ENCODE measurements at places on chromosomes 2 and 18.

DNA sequence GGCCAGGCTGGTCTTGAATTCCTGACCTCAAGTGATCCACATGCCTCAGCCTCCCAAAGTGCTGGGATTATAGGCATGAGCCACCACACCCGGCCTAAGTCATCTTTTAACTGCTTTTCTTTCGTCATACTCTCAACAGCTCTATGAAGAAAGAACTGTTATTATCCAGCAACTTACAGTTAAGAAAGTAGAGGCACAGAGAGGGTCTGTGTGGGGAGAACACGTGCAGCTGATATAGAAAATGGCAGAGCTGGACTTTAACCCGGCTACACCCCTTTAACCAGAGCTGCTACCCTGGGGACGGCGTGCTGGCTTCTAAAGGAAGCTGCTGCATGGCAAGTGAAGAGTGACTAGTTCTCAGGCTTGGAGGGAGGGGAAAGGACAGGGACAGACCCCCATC is 25.5 kb downstream of the IGFBP2 start:
- no peak for DNase-seq

- no peak for DNase-seq
Measured at GRCh38 chr2:16266571-16266970, 326.2 kb downstream of the MYCN start.

GRCh38 chr2:72367530-72368225 is 220.0 kb upstream of the CYP26B1 start:
- DNase-seq = no peak

DNA sequence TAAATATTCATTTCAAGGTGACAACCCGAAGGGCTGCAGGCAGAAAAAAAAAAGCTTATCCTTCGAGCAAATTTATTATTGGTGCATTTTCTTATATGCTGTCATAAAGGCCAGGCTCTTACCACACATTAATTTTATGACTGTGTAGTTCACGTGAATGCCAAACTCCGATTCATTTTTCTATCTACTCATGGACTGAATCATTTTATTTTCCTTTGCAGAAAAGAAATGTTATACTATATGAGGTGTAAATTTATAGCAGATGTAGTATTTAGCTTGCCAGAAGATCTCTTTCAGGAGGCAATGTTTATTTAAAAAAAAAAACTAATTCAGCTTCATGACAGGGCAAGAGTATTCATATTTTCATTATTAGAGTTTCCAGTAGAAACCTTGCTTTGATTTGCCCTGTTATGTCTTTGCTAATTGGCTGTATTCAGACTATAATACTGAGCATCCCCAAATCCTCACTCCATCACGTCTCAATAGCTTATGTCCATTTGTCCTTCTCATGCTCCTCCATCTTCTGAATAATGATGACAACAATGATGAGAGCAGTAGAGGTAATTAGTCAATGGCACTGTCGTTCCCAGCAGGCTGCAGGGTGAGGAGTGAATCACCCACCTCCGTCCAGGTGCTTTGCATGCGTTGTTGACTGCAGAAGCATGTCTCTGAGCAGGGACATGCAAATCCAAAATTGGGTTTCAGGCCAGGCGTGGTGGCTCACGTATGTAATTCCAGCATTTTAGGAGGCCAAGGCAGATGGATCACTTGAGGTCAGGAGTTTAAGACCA is 101.1 kb upstream of the RAB12 start:
- no peak for DNase-seq

DNA sequence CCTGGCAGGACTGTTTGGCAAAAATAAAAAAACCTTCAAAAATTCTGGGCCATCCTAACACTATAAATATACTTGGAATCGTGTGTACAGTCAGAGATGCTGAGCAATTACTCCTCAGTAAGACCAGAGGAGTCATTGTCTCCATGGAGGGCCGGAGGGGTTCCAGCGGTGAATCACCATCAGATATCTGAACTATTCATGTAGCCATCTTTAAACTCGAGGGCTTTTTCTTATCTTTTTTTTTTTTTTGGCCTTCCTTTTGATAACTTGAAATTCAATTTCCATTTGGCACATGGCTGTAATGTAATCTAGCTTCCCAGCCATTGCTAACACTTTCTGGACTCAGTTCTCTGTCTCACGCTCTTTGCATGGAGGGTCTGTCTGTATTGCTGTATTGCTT is 7.4 kb upstream of the FHL2 start:
- DNase-seq = no peak

- DNase-seq = no peak
Measured at GRCh38 chr2:224492531-224492930, 90.6 kb upstream of the FAM124B start.

GRCh38 chr2:45886171-45886663 is 234.7 kb downstream of the PRKCE start:
- DNase-seq = no peak

- DNase-seq = no peak
Measured at GRCh38 chr2:19987936-19988335, 2.0 kb downstream of the WDR35 start.

DNA sequence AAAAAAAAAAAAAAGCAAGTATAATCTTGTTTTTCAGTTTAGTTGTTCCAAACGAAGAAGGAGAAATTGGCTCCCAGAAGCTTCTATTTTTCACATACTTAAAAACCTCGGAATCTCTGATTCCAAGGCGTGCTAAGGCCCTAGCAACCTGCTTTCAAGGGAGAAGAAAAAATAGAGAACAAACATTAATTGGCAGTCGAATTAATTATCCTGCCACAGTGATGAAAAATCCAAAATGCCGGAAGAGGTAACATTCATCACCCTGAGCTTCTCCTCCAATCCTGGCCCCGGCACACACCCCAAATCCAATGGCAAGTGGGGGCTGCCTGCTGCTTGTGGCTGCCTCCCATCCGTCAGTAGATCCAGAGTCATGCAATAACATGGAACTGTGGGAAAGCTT is 250.2 kb upstream of the CHAC2 start:
- no peak for DNase-seq

- peak; percentile 7 for DNase-seq
Measured at GRCh38 chr2:174903264-174903556, 102.0 kb downstream of the CHN1 start.

- no peak for DNase-seq
Measured at GRCh38 chr2:143805666-143806065, 676.4 kb downstream of the ARHGAP15 start.

DNA sequence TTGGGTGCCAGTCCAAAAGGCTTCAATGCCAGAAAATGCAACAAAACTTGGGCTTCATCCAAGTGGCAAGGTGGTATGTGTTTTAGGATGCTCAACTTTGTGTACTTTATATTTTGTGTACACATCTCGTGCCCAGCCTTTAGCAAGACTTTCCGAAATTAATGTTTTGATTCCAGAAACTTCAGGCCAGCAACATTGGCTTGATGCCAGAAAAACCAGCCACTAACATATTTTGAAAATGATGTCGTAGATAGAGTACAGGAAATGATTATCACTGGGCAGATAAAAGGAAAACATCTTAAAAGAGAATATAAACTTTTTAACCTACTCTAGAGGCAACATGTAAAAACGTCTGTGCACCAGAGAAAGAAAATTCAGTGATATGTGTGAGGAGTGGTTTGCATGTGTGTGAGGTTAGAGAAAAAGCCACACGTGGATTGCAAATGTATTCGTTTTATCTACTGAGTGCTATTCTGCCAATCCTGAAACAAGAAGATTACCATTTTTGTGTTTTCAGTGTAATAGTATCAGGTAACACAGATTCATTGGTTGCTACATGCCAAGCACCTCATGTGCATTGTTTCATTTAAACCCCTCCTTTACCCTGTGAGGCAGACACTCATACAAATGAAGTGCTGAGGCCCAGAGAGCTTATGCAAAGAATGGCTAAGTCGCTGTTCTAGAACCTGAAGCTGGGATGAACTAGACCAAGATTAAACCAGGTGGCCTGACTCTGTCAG is 264.8 kb downstream of the C1D start:
- DNase-seq = no peak

DNA sequence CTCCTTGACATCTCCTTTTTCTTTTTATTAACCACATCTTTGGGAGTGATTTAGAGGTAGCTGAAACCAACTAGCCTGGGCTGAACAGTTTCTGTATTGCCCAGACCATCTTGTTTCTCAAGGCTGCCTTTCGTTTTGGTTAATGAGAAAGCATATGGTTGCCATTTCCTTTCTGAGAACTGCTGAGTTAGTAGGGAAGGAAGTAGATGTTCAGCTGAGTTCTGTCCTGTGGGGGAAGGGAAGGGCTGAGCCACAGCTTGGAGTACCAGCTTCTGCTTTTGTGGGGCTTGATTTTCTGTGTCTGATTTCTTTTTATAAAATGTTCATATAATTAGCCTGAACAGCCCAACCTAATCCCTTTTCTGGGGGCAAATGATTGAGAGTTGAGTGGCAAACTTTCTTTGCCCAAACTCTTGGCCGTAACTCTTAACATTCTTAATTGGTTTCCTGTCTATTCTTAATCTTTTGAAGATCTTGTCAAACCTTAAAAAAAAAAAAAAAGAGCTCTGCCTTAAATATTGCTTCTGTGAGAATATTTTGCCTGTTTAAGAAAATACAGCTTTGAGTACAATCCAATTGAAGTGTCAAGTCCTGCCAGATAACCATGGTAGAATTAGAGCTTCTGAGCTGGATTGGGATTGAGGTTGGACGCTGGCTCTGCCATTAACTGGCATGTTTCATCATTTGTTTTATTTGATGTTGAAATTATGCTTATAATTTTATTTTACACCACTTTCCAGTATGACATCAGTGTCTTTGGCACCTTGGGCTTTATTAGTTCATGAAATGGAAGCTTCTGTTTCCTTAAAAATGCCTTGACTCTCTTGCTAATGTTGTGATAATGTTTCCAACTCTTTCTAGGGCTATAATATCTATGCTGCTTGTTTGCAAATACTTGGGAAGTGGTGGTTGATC is 1.9 kb upstream of the NABP1 start:
- DNase-seq = no peak

- no peak for DNase-seq
Measured at GRCh38 chr18:35029770-35030169, 11.4 kb upstream of the MAPRE2 start.

- DNase-seq = peak; percentile 61
Measured at GRCh38 chr18:24530630-24531111, 70.2 kb downstream of the HRH4 start.

GRCh38 chr2:242040681-242041080 is 171.2 kb downstream of the RTP5 start:
- DNase-seq = no peak

DNA sequence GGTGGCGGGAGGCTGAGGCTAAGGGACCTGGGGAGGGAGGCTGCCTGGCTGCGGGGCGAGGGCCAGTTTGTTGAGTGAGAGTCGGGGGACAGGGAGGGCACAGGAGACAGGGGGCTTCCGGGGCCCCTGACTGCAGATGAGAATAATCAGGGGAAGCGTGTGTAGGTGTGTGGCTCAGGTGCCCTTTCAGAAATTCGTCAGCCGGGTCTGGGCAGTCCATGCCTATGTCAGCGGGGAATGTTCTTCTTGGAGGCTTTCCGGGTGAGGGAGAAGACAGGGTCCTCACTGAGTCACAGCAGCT is 52.3 kb upstream of the OTOF start:
- no peak for DNase-seq

GRCh38 chr2:172484706-172485105 is 57.3 kb downstream of the ITGA6 start:
- DNase-seq = no peak

- no peak for DNase-seq
Measured at GRCh38 chr2:128754246-128754724, 435.6 kb upstream of the HS6ST1 start.

DNA sequence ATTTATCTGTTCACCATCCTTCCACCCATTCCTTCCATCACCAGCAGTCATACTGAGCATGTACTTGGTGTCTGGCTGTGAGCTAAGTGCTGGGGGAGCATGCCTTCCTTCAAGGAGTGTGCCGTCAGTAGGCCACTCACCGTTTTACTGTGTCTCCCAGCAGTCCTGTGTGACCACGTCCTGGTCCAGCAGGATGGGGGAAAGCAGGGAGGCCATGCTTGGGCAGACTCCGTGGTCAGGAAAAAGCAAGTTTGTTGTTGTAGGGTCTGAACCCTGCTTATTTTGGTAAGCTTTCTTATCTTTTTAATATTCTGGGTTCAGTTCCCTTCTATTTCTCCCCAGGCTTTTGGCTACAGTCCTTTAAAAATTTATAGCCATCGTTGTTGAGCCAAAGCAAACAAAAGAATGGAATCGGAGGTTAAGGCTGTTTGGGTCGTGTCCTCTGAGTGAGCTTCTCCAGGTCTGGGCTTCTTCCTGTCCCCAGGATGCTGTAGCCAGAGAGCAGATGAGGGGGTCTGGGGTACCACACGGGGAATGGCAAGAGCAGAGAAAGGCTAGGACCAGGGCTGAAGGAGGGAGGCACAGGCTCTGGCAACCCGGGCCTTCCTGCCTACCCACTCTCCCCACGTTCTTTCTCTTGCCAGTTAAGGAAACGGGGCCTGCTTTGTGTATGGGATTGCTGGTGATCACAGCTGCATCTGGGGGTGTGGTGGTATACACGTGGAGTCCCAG is 13.5 kb downstream of the SLC30A3 start:
- DNase-seq = no peak

- DNase-seq = no peak
Measured at GRCh38 chr18:46072959-46073358, 899 bp upstream of the PSTPIP2 start.
